NCI-H2081 (cell line): ENCODE measurements at places on chromosomes 5 and 9.

- DNase-seq: no peak
Observed at GRCh38 chr9:137276473-137277328, 825 bp upstream of the TOR4A start.

DNA sequence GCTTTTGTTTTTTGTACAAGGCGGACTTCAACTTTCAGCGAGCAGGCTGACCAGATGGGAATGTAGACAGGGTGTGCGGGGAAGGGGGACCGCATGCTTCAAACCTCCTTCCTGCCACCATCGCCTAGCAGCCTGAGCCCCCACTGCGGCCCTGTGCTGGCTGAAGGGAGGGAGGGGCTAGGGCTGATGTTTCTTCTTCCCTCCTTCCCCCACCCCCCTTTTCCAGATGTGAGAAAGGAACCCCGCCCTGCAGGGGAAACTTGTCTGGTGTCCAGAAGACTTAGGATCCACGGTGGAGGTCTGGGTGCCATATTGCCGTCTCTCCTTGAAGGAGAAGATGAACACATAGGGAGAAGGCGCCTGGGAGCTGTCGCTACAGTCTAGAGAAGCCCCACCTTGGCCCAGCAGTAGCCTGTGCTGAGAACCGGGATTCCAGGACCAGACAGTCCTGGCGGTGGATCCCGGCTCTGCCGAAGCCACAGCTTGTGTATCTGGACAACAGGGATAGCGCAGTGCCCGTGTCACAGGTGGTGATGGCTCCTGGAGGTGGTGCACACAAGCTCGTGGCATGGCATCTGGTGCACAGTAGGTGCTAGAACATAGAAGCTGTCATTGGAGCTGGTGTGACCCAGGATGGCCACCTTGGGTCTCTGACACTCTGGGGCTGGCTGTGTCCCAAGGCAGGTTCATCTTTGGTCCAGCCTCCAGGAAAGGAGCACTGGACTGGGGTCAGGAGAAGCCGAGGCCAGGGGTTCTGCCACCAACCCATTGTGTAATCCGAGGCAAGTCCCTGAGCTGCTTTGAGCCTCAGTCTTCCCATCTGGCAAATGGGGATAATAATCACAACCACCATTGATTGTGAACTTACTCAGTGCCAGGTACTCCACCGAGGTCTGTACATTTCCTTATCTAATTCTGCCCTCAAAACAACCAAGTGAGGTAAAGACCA, 205.6 kb downstream of the C9orf50 start:
- no peak for DNase-seq

DNA sequence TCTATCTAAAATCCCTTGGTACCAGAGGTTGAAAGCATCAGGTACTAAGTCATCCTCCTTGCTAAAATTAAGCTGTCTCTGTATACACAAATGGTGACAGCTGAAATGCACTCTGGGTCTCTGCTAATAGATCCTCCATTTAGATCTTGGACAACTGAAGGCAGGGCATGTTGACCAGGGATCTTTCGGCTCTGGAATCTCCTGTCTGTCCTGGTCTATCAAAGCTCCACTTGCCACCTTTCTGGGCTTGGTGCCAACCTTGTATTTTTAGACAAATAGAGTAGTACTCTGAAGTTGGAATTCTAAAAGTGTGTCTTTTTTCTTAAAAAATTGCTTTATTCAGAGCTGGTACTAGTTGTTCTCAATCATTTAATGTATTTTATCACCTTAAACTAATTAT, 135.2 kb upstream of the HMHB1 start:
- DNase-seq: no peak

GRCh38 chr5:158559643-158560042, 540.1 kb downstream of the EBF1 start:
- DNase-seq: no peak

GRCh38 chr9:96242811-96243210, 59.2 kb downstream of the HSD17B3 start:
- no peak for DNase-seq

DNA sequence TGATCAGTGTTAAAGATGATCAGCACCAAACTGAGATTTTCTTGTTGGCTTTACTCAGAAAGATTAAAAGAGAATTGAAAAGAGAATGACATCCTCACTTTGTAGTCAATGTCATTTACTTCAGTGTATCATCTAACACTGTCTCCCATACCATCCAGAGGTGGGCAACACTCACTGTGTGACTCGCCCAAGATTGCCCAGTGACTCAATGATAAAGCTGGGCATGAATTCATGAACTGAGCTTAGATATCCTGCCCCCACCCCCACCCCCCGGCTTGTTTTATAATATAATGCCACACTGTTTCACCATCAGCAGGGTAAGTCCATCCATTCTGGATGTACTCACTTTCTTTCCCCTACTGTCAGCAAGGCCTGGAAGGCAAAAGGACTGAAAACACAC, 242.2 kb downstream of the FAM114A2 start:
- DNase-seq: no peak
